ENCODE measurements at places on chromosomes 2 and 18. TPM values are rescaled to one million over a fixed set of nuclear protein-coding genes. Genes with fewer than 3 reads are reported as not detected.

The C1QL2 gene
- 0.88 TPM for total RNA-seq

The MAP2 gene
- total RNA-seq: 5.9 TPM

The UGT1A7 gene
- total RNA-seq: not detected

The OSBPL6 gene
- total RNA-seq: 7.2 TPM

The FSIP2 gene
- total RNA-seq: 1.4 TPM

The LYPD6B gene
- total RNA-seq: 2.2 TPM

The LDLRAD4 gene
- total RNA-seq: 1.2 TPM

The RFX8 gene
- total RNA-seq: 1.3 TPM

The TCF23 gene
- not detected for total RNA-seq

The TMEFF2 gene
- 1.5 TPM for total RNA-seq

The UGT1A6 gene
- not detected for total RNA-seq

The POTEI gene
- total RNA-seq: 0.20 TPM

The DNAJC27 gene
- total RNA-seq: 4.5 TPM

The MC5R gene
- total RNA-seq: 0.31 TPM

The SIX3 gene
- 0.21 TPM for total RNA-seq

The MOGAT1 gene
- total RNA-seq: 0.67 TPM

The LOXHD1 gene
- total RNA-seq: not detected

The CABYR gene
- total RNA-seq: 20.1 TPM

The AQP12B gene
- total RNA-seq: not detected

The DIPK1C gene
- total RNA-seq: not detected
